ENCODE measurements at places on chromosomes 16 and 17.
A peak's percentile ranks its signal among the peaks of the same experiment; 100 is the strongest.

DNA sequence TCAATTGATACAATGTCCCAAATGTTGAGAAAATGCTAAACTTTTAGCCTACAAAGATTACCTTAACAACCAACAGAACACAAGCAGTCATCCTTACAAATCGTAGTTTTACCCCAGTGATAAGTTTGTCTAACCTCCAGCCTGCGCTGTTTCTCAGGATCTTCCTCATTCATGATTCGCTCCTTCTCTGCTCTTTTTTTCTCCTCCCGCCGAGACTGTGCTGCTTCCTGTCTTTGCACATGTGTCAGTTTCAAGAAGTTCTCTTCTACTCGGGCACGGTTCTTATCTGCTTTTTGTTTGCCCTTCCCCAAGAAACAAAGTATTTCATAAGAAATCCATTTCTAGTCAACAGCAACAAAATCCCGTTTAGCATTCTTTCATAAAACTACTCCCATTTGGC, 10.2 kb upstream of the STRADA start:
- no peak for DNase-seq

DNA sequence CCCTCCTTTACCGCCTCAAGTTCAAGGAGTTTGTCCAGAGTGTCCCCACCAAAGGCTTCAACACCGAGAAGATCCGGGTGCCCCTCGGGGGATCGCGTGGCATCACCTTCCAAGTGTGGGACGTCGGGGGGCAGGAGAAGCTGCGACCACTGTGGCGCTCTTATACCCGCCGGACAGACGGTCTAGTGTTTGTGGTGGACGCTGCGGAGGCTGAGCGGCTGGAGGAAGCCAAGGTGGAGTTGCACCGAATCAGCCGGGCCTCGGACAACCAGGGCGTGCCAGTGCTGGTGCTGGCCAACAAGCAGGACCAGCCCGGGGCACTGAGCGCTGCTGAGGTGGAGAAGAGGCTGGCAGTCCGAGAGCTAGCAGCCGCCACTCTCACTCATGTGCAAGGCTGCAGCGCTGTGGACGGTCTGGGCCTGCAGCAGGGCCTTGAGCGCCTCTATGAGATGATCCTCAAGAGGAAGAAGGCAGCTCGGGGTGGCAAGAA, 1.1 kb downstream of the ARL4D start:
- no peak for DNase-seq

GRCh38 chr17:16141685-16142084, 73.6 kb downstream of the NCOR1 start:
- no peak for DNase-seq

DNA sequence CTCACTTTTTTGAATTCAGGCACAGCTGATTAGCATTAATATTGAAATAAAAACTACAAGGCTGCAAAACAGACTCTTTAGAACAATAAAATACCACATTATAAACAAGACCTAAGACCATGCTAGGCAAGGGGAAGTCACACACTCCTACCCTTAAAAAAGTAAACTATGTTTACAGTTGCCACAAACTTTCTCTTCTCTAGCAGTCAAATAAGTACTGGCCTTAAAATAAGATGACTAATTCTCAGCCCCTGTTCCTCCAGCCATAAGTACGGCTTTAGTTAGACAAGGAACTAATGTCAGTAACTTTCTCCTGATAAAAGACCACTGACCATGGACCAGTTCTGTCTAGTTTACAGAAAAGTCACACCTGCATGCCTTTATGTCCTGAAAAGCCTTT, 19.5 kb upstream of the CPHXL start:
- DNase-seq = no peak

DNA sequence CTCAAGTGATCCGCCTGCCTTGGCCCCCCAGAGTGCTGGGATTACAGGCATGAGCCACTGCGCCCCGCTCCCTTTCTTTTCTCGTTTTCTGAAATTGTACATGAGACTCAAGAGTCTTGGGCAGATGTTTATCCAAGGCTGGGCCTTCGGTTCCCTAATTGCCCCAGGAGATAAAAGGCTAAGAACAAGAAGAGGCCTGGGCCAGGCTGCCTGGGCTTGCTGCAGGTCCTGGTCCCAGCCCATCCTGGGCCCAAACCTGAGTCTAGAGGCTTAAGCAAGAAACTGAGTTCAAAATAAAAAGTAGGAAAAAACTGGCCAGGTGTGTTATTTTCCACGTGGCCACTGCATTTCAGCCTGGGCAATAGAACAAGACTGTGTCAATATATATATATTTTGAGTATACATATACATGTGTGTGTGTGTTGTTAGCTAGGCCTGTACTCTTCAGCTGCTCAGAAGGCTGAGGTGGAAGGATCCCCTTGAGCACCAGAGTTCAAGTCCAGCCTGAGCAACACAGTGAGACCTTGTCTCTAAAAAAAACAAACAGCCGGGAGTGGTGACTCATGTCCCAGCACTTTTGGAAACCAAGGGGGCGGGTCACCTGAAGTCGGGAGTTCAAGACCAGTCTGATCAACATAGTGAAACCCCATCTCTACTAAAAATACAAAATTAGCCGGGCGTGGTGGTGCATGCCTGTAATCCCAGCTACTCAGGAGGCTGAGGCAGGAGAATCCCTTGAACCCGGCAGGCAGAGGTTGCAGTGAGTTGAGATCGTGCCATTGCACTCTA, 6.8 kb upstream of the CLUH start:
- no peak for DNase-seq

DNA sequence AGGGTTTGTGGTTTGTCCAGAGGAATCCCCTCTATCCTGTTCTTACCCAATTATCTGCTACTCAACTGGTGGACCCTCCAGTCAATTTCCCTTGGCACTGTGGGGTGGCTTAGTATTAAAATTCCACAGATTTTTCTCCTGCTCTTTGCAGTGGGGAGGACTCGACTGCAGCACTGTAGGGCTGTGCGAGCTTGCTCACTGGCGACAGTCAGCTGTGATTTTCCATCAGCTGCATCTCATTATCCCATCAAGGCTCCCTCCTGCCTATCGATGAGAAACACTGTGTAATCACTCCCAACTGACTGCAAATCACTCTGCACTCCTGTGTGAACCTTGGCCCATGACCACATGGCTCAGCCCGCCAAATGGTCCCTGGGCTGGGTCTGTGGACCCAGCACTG, 90.5 kb upstream of the MAF start:
- peak; percentile 71 for DNase-seq

DNA sequence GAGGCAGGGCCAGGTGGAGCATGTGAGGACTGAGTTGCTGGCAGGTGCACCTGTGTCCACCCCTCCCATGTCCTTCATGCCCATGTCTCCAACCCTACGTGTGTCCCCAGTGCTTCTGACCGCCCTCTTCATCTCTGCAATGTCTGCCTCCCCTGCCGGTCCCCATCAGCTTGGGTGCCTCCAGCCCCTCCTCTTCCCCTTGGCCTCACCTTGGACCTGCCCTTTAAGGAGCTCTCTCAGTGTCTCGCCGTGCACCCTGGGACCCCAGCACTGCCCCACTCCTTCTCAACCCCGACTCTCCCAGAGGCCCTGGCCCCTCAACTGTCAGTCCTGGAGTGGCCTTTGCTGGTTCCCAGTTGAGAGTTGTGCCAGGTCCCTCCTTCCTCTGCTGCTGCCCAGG, 15.0 kb downstream of the RIPOR1 start:
- no peak for DNase-seq

DNA sequence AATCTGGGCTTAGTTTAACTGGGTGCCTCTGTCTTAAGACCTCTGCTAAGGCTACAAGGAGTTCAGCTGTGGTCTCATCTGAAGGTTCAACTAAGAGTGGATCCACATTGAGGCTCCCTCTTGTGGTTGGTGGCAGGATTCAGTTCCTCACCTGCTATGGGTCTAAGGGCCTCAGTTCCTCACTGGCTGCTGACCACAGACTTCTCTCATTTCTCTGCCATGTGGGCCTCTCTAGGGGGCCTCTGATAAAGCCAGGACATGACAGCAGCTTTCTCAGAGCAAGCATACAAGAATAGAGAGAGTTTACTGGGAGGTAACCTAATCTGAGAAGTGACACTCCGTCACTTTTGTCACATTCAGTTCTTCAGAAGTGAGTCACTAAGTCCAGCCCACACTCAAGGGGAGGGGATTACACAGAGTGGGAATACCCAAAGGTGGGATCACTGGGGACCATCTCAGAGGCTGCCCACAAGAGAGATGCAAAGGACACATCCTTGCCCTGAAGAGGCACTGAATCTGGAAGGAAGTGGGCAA, 19.2 kb upstream of the ABAT start:
- no peak for DNase-seq

DNA sequence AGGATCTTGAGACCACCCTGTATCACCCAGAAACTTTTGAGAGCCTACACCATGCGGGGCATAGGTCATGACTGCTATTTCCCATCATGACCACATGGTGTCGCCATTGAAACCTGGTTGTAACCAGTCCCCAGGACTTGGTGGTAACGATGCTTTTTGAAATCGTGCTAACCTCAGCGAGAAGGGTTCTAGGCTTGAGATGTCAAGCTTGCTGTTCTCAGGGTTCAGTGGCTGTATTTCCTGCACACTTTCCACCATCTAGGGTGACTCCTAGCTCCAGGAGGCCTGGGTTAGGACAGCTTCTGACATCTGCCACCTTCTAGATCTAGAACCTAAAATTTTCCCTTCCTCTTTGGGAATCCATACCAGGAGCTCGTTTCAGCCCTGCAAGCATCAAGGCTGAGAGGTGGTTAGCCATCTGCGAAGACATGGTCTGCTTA, 13.0 kb upstream of the SPNS3 start:
- DNase-seq = peak; percentile 54

GRCh38 chr17:81928544-81929252, 1.2 kb upstream of the MAFG start:
- DNase-seq = no peak

DNA sequence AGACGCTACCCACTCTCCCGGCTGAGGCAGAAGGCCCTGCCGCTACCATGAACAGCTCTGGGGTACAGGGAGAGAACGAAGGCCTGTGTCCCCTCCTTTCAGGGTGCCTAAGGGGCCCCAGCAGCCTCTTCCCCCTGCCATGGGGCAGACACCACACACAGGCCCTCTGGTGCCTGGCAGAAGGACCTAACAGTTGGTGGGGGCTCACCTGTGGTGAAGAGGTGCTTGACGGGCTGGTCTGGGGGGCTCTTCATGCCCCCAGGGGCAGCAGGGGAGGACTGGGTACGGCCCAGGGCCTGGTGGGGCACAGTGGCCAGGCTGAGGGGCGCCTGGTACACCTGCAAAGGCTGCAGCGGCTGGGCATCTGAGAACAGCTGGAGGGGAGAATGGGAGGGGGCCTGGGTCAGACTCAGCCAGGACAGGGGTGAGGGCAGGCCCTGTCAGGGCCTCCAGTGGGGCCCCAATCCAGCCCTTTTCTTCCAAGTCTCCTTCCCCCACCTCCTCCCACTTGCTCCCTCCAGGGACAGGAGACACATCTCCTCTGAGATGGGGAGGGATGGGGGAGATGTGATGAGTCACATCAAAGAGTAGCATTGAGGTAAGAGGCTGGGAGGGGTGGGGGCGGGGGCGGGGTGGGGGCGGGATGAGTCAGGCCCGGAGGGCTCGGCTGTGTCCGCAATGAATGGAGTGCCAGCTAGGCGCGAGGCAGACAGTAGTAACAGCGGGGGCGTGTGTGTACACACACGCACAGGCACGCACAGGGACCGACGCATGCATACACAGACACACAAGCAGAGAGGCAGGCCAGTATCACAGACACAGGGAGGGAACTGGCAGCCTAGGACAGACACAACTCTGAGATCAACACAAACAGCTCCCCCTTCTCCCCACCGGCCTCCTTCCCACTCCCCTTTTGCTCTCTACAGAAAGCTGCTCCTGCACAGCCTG, 16.1 kb downstream of the G6PC3 start:
- DNase-seq = no peak

GRCh38 chr16:20969386-20969785, 68.8 kb downstream of the LYRM1 start:
- DNase-seq = no peak

DNA sequence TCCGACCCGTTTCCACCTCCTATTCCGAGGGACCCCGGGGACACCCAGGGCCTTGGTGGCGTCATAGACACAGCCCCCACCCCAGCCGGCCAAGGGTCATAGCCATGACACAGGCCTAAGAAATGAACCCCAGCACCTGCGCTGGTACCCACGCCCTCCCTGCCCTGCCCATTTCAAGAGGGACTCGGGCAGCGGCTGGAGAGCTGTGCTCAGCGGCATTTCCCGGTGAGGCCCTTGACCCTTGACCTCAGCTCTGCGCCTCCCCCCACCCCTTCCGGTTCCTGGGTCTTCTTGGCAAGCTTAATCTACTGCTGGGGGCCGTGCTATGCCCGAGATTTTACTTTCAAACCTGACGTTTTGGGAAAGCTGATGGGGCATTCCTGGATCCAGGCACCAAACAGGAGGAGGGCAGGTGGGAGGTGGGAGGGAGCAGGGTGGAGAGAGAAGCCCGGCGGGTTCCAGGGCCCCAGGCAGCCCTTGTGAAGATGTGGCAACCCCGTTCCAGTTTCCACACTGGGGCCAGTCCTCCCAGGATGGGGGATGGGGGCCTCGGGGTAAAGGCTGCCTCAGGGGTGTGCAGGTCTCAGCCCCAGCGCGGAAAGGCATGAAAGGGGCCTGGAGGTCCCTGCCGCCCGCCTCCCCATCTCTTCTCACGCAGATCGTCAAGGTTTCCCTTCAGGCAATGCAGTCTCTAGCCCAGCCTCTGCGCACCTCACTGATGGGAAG, at the start of gene SLC22A31:
Gene SLC22A31 (minus strand): TSS at position 414 of the 726 bp plus-strand sequence. CDS start 36 bp downstream, at position 378.
- DNase-seq = no peak

- no peak for DNase-seq
Observed at GRCh38 chr16:279531-279930, 860 bp upstream of the ARHGDIG start.

DNA sequence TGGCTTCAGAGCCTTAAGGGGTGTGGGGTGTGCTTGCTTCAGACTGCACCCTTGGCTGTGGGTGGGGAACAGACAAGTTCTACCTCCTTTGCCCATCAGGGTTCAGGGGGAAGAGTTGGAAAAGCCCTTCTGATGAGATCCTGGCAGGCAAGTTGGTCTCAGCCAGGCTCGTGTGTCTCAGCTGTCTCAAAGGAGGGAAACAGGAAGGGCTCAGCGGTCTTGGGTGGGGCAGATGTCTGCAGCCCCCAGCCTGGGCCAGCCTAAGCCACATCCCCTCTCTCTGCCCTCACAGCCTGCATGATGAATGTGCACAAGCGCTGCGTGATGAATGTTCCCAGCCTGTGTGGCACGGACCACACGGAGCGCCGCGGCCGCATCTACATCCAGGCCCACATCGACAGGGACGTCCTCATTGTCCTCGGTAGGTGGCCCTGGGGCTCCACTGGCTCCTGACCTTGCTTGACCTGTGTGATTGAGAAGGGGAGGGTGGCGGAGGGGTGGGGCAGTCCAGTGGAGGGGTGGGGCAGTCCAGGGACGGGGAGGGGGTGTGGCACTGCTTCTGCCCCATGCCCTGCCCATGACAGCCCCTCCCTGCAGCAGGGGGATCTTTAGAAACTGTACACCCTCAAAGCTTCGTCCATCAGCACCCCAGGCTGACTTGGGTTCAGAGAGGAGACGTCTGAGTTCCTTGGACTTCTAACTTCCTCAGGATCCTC, 199.5 kb downstream of the PRKCB start:
- no peak for DNase-seq

- DNase-seq = no peak
Observed at GRCh38 chr16:81756615-81757356, 22.3 kb upstream of the PLCG2 start.

- DNase-seq = no peak
Observed at GRCh38 chr17:10337976-10338375, 34.8 kb downstream of the MYH13 start.

Data from hindlimb muscle (tissue), 1 donor.